ENCODE measurements at places on chromosomes 2 and 18.

DNA sequence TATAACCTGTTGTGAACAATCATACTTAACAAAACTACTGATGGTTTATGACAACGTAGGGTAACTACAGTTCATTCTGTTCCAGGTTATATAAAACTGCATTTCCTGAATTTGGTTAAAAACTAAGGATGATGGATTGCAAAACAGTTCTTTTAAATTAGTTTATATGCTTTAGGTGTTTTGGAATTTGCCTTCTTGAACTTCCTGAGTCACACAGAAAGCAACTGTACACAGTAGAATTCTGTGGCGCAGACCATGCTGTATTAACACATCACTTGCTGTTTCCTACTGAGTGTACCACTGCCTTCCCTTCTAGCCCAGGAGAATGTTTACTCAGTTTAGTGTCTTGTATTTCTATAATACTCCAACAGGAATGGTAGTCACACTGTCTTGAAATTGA lies 19.4 kb downstream of the ITGB1BP1 start:
- DNase-seq, result no peak

DNA sequence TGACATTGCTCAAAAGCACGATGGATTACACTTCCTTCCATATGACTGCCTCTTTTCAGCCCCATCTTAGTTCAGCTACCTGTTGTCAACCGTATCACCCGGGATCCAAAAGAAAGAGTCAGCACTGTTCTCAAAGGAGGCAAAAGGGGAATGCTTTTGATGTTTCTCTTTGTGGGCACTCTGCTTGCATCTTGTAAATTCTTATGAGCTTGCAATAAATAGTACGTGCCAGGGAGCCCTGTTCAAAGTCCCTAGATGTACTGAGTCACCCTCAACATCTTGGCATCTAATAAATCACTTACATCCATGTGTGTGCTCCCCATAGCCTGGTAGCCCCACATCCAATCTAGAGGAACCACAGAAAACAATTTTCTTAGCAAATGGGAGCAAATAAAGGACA lies 256.9 kb downstream of the SUCLG1 start:
- DNase-seq, result no peak

DNA sequence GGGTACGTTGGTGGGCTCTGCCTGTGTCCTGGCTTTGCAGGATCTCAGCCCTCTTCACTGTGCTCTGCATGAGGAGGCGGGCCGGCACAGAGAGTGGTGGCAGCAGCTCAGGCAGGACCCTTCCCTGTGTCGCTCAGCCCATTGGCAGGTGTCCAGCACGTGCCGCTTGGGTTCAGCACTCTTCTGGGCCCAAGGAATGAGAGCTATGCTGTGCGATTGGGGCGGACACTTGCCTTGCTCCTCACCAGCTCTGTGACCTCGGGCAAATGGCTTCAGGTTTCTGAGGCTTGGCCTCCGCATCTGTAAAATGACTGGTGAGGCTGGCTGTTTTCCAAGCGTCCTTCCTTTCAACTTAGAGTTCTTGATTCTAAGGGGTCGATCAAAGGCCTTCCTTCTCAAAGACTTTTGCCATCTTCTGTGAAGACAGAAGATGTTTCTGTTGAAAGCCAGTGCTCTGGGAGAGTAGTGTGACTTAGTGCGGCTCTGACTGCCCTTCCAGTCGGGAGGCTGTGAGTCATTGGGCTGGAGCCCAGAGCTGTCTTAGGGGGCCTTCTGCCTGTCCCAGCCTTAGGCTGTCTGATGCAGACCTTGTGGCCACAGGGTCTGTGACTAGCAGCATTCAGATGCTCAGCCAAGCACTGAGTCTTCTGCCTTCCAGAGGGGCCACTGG lies 35.6 kb downstream of the GLI2 start:
- no peak for DNase-seq

DNA sequence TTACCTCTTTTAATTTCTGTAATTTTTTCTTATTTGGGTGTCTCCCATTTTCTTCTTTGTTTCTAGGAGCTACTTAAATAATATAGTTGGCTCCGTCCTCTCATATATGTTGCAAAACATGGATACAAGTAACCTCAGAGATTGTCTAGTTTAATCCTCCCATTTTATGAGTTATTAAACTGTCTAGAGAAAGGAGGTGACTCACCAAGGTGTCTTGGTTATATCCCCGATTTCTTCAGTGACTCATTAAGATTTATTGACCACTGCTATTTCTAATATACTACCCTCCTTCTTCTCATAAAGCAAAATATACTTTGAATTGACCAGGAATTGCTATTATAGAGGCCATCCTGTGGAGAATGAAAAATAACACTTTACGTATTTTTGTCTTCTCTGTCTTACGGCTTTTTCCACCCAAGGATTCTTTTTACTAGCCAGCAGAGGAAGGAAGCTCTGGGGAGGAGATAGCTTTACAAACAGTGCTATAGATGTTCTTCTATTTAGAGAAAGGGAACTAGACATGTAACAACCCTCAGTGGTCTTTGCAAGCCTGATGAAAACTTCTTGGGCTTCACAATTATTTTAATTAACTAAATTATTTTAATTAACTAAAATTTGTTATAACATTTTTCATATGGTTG lies 300.4 kb upstream of the TNP1 start:
- no peak for DNase-seq

- DNase-seq, result no peak
Measured at GRCh38 chr2:73984203-73984921, at the start of gene TET3. TET3 (plus strand) TSS chr2:73984910; CDS start chr2:73986404, 1,494 bp downstream.

DNA sequence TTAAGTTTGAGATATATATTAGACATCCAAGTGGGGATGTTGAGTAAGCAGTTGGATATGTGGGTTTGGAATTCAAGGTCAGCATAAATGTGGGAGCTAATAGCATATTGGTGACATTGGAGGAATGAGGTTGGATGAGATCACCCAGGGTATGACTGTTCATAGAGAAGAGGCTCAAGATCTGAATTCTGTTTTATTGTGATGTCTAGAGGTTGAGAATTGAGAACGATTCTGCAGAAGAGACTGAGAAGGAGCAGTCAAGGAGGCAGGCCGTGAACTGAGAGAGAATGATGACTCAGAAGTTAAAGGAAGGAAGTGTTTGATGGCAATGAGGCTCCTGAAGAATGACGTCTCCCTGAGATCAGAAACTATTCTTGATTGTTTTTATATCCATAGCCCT lies 5.9 kb downstream of the SERPINB11 start:
- no peak for DNase-seq

GRCh38 chr2:126674075-126674744 lies 18.3 kb downstream of the GYPC start:
- DNase-seq, result no peak

- no peak for DNase-seq
Measured at GRCh38 chr2:78757640-78758039, 267.9 kb upstream of the REG3G start.
